ENCODE measurements at places on chromosomes 1 and 21. TPM values are rescaled to one million over a fixed set of nuclear protein-coding genes. Genes with fewer than 3 reads are reported as not detected.

GRCh38 chr21:15823486-15824150, 93.8 kb downstream of the USP25 start:
- DNase-seq, result no peak

- peak; percentile 33 for DNase-seq
These were observed 55.9 kb downstream of the HHAT start for GRCh38 chr1:210384625-210385024.

Gene PLA2G2C
- not detected for total RNA-seq

Gene CDK18
- total RNA-seq, result 4.6 TPM
